GM23338 (cell line): ENCODE measurements at places on chromosomes 1 and 21. TPM values are rescaled to one million over a fixed set of nuclear protein-coding genes. Genes with fewer than 3 reads are reported as not detected.

DNA sequence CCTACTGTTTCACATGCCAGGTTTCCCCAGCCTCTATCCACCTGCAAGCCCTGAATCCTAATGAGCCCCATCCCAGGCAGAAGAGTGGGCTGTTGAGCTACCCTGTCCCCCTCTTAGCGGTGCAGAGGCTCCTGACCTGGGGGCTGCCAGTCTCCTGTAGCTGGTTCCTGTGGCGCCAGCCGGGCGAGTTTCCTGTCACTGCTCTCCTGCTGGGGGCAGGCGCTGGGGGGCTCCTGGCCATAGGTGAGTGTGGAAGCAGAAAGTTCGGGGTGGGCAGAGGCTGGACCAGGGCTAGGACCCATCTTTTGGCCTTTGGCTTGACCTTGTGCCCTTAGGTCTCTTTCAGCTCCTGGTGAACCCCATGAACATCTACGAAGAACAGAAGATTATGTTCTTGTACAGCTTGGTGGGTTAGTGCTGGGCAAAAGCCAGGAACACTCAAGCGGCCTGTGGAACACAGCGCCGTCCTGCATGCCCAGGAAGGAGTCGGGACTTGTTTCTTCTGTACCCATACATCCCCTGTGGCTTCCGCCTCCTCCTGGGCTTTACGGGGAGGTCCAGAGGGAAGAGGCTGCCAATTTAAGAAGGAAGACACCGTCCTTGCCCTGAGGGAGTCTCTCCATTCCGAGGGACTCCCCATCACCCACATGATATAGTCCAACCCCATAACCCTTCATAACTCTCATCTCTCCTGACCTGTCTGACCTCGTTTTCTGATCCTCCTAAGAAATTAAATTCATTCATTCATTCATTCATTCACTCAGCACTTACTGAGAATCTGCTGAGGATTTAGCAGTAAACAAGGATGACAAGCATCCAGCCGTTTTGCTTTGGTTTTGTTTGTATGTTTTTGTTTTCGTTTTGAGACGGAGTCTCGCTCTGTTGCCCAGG is 939 bp downstream of the DCST1 start:
- DNase-seq: no peak

GRCh38 chr1:93317207-93317606 is 28.5 kb upstream of the DR1 start:
- no peak for DNase-seq

DNA sequence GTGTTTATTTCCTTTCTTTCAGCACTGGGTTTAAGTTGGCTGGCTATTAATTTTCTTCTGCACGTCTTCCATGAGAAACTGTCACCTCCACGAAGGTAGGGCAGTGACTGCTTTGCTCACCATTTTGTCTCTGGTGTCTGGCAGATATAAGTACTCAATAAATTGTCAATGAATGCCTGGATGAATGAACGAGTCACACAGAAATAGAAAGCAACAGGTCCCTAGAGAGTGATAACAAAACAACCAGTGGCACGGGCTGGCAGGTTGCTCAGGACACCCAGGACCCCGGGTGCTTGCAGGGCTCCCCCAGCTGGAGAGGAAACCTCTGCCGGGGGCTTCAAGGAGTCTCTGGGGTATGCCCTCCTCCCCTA is 3.2 kb upstream of the MYOC start:
- no peak for DNase-seq

LRRC39 gene
- 0.87 TPM in 1 of 2 replicates, not detected in the other for total RNA-seq

- DNase-seq: no peak
Observed at GRCh38 chr1:232096751-232097150, 470.2 kb downstream of the DISC1 start.
